Activated CD8-positive, alpha-beta memory T cell treated with anti-CD3 and anti-CD28 coated beads, Interleukin-2, amount 50 U/mL, for 4 hours (primary cell): ENCODE measurements at places on chromosomes 4 and X.

DNA sequence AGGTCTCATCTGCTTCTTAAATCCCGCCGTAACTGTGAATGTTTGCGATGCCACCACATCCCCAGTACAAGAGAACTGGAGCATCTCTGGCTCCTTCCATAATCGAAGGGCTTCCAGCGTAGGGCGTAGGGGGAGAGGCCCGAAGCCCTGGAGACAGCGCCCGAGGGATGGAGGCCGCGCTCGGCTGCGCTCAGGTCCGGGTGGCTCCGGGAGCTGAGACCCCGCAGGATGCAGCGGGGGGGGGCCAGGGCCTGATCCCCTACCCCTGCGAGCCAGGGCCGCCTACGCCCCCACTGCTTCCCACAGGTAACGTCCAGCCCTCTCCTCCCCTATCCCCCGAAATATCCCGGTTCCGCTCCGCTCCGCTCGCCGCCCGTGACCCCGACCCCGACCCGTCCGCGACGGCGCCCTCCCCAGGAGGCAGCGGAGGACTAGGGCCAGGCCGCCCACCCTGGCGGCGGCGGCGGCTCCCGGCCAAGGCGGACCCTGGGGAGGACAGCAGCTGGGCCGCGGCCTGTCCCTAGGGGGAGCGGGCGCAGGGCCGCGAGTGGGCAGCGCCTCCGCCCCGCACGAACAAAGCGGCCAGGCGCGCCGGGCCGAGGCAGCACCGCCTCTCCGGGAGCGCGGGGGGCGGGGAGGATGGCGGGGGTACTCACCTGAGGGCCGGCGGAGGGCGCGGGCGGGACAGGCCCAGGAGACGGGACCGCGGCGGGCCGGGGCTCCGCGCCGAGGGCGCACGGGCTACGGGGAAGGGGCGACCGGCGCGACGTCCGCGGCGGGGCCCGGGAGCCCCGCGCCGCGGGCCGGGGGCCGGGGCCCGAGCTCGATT is 723 bp downstream of the WDFY3 start:
- no peak for DNase-seq

GRCh38 chrX:127243654-127244053 is 424.1 kb downstream of the PRR32 start:
- no peak for DNase-seq

DNA sequence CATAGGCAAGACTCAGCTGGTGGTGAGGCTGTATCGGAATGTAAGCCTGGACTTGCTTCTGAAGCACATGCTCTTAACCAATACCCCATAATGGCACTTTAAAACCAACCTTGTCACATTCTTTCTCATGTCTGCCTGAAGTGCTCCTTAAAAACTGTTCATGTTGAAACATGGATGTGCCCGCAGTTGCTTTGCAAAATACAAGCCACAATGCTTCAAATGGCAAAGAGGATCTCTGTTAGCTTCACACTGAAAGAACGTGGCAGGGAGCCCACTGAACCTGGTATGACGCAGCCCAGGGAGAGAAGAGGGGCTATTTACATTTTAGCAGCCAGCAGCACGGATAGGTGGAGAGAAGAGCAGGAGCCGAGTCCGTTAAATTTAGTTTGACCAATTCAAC is 29.3 kb downstream of the SOD3 start:
- DNase-seq, result no peak

GRCh38 chrX:47030339-47030738 is 47.9 kb upstream of the RGN start:
- no peak for DNase-seq

DNA sequence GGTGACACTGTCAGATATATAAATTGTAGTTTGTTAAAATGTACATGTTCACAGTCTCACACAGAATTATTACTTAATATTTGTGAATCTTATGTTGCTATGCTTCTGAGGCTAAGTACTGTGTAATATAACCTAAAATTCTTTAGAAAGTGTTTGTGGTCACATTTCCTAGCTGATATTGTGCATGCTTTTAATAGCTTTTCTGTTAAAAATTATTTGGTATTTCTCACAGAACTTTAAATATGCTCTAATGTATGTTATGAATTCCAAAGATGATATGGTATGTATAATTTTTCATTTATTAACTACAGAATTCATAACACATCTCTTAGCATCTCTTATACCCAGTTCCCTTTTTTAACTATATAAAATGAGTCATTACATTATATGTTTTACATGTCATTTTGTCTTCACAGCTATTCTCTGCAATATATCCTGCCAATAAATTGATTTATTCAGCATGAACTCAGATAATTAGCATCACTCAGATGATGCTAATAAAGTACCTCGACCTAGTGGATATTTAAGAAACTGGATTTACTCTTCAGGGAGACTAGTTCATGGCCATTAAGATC is 9.3 kb downstream of the PTPN13 start:
- DNase-seq, result no peak

GRCh38 chr4:2432991-2433530 is 14.3 kb downstream of the CFAP99 start:
- DNase-seq, result no peak

GRCh38 chrX:72373136-72373535 is 67.4 kb upstream of the CITED1 start:
- DNase-seq, result no peak

GRCh38 chr4:164440199-164440598 is 313.7 kb upstream of the SMIM31 start:
- no peak for DNase-seq

- DNase-seq, result no peak
Observed at GRCh38 chr4:167826281-167826680, 266.1 kb upstream of the ANXA10 start.
